Stimulated activated CD4-positive, alpha-beta T cell treated with anti-CD3 and anti-CD28 coated beads, Interleukin-2, amount 100 ng/mL, for 24 hours (primary cell): ENCODE measurements at places on chromosomes 2 and 18.

GRCh38 chr2:127663566-127664064 is 11.7 kb downstream of the LIMS2 start:
- DNase-seq, result no peak

GRCh38 chr2:74693213-74693612 is 39.2 kb downstream of the SEMA4F start:
- DNase-seq, result no peak

- DNase-seq, result no peak
These were observed 14.1 kb upstream of the FAM228A start for GRCh38 chr2:24160761-24161160.

GRCh38 chr2:235749121-235749770 is 255.4 kb downstream of the AGAP1 start:
- no peak for DNase-seq

DNA sequence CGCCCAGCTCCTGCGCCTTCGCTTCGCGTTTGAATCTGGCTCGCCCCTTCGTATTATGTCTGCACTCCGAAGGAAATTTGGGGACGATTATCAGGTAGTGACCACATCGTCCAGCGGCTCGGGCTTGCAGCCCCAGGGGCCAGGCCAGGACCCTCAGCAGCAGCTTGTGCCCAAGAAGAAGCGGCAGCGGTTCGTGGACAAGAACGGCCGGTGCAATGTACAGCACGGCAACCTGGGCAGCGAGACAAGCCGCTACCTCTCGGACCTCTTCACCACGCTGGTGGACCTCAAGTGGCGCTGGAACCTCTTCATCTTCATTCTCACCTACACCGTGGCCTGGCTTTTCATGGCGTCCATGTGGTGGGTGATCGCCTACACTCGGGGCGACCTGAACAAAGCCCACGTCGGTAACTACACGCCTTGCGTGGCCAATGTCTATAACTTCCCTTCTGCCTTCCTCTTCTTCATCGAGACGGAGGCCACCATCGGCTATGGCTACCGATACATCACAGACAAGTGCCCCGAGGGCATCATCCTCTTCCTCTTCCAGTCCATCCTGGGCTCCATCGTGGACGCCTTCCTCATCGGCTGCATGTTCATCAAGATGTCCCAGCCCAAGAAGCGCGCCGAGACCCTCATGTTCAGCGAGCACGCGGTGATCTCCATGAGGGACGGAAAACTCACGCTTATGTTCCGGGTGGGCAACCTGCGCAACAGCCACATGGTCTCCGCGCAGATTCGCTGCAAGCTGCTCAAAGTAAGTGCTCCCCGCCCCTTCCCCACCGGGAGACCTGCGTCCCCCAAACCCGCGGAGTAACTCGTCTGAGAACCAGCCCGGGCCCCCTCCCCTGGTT is 453 bp downstream of the KCNJ3 start:
- DNase-seq, result no peak

DNA sequence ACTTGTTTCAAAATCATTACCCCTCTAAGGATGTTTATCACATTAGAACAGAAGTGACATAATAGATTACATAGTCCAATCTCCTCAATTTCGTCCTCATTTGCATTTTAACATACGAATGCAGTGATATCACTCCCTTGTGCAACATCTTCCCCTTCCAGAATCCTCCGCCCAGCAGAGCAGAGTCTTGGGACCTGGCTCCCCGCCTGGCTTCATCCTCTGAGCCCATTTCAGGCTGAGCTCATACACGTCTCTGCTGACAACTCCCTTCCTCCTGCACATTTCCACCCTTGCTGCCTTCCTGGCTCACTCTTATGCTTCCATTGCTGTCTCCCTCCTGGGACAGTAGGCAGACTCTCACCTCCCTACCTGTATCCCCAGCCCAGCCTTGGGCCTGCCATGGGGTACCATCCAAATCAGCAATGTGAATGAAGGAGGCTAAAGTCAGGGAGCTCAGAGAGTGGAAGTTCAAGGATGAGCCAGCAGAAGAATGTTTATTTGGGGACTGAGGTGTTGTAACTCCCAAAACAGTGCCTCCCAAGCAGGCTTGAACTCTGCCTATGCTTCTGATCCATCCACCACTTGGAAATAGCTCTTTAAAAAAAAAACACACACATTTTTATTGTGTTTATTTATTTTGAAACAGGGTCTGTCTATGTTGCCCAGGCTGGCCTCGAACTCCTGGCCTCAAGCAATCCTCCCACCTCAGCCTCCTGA is 165.2 kb downstream of the TMEM200C start:
- DNase-seq, result no peak

- DNase-seq, result no peak
These were observed 596.0 kb downstream of the LRP1B start for GRCh38 chr2:141534666-141535362.

DNA sequence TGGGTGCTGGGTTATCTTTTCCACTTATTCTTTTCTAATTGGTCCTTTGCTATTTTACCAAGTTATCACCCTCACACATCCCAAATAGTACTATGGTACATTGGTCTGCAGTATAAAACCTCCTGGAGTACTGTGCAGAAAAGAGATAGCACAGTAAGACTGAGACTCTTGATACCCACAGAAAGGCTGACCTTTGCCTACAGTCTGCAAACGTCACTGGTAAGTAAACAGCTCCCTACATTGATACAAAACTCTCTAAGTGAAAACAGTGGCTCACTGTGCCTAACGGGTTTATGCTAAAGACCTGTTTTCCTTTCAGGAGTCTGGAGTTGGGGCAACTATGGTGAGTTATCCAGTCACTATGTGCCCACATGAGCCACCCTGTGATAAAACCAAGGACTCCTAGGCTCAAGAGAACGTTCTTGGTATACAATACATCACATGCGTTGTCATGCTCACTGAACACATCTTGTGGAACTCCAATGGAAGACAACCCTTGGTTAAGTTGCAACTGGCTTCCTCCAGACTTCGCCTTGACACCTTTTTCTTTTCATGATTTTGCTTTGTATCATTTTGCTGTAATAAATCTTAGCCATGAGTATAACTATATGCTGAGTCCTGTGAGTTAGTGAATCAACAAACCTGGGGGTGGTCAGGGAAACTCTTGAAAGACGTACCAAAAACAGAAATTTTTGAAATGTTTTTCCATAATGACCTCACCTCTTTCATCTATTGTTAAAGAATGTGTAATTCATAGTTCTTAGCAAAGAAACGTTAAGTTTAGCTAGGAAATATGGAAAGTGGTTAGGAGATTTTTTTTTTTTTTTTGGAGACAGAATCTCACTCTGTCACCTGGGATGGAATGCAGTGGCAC is 104.9 kb downstream of the C2orf74 start:
- DNase-seq, result no peak

- DNase-seq, result no peak
These were observed 390.4 kb upstream of the CELF4 start for GRCh38 chr18:37956020-37956419.

- DNase-seq, result no peak
These were observed 31.4 kb downstream of the SLC4A3 start for GRCh38 chr2:219658874-219659273.

DNA sequence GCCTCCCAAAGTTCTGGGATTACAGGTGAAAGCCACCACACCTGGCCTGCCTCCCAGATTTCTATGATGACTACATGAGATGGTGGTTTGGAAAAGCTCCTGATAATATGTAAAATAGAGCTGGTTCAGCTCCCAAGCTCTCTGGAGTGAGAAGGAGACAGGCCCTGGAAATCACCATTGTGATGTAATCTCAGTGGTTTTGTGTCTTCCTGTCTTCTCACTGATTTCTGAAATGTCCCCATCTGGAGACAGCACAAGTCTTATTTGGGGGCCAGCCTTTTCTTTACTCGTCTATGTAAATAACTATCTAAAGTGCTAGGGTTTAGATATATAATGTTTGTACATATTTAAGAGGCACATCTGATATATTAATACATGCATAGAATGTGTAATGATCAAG is 64.0 kb downstream of the CCNT2 start:
- no peak for DNase-seq

DNA sequence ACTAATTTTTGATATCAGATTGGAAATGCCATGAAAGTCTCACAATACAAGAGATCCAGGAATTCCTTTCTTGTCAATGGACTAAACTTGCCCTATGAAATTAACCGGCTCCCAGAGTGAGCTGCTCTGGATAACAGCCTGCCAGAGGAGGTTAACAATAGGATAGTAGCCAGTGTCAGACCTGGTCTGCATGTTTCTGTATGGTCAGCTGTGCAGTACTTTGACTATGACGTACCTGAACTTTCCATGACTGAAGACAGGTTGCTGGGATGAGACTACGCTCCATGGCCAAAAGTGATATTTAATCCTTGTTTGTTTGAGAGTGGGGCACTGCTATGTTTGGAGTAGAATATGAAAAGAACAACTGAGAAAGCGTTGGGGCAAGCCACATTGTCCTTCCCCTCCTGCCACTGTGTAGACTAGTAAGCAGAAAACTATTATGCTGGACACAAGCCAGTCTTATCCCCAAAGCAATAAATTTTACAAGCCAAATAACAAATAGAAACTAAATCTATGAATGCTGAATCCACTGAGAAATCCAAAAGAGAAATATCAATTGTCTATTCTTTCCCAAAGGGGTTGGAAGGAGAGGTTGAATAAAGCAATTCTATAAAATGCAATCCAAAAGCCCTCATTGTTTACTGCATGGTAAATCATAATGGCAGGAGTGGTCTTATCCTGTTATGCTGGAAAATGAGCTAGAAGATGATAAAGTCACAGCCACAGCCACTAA is 115.5 kb upstream of the CYP26B1 start:
- DNase-seq, result no peak

DNA sequence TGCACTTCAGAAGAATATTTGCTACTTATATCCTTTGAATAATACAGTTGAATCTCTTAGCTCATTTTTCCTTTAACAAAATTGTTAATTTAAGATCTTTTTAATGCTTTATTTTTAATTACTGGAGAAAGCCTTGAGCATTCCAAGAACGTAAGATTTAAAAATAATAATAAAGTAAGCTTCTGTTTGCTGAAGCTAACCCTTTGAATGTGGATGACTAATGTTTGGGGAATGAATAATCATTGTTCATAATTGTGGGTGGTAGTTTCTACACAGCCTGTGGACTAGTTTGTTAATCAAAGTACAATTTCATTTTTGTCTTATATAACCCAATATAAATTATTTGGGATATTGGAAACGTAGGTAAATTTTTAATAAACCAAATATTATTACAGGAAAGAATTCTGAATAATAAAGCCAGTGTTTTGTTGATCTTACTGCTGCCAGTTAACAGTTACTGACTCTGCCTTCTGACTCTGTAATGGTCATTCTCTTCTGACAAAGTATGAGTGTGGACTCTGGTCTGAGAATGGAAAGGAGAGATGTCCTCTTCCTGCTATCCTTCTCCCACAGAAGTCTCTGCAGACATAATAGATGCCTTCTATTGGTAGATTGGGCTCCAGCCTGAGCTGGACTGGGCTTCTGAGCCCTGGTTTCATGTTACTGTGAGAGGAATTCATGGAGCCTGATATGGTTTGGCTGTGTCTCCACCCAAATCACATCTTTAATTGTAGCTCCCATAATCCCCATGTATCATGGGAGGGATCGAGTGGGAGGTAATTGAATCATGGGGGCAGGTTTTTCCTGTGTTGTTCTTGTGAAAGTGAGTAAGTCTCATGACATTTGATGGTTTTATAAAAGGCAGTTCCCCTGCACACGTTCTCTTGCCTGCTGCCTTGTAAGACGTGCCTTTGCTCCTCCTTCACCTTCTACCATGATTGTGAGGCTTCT is 292.7 kb upstream of the SLC39A10 start:
- DNase-seq, result no peak

DNA sequence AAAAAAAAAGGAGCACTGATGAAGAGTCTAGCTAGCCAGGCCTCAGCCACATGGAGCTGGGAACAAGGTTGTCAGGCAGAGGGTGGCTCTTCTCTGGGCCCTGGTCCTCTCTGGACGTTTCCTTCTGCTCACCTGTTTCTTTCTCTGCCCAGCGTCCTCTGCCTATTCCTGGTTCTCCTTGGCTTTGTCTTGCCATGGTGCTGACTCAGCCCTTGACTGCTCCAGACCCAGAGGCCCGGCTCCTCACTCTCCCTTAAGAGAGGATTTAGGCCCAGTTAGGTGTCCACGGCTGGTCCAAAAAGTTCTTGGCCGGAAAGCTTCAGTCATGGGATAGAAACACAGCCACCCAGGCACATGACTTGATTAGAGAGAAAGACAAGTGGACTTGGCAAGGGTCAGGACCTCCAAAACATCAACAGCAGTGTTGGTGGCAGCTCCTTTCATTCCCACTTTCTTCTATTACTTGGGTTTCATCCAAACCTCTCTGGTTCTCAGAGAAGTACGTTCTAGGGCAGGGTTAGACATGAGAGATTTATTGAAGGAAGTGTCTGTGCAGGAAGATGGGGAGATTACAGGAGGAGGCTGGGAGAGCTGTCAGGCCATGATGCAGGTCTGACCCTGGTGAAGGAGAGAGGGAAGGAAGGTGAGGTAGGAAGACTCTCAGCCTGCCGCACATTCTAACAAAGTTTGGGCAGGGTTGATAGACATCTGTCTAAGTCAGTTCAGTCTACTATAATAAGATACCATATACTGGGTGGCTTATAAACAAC is 14.5 kb upstream of the ATG16L1 start:
- no peak for DNase-seq
